ENCODE measurements at places on chromosomes 5 and 9. TPM values are rescaled to one million over a fixed set of nuclear protein-coding genes. Genes with fewer than 3 reads are reported as not detected.

Gene ERBIN
- total RNA-seq = 38.0 TPM

Gene ENHO
- total RNA-seq = not detected

Gene TMEM252
- not detected for total RNA-seq

Gene DAP
- total RNA-seq = 22.9 TPM

Gene RASGRF2
- 4.8 TPM for total RNA-seq

Gene SPATA31C1
- not detected for total RNA-seq

Gene TXNDC8
- not detected for total RNA-seq

Gene ANKRD55
- total RNA-seq = 0.27 TPM

Gene DDX4
- total RNA-seq = not detected

Gene OR1L6
- total RNA-seq = not detected

Gene CTXN3
- total RNA-seq = not detected

Gene PRDM9
- not detected for total RNA-seq

- DNase-seq = no peak
Observed at GRCh38 chr5:10600626-10601245, 36.9 kb downstream of the ANKRD33B start.

DNA sequence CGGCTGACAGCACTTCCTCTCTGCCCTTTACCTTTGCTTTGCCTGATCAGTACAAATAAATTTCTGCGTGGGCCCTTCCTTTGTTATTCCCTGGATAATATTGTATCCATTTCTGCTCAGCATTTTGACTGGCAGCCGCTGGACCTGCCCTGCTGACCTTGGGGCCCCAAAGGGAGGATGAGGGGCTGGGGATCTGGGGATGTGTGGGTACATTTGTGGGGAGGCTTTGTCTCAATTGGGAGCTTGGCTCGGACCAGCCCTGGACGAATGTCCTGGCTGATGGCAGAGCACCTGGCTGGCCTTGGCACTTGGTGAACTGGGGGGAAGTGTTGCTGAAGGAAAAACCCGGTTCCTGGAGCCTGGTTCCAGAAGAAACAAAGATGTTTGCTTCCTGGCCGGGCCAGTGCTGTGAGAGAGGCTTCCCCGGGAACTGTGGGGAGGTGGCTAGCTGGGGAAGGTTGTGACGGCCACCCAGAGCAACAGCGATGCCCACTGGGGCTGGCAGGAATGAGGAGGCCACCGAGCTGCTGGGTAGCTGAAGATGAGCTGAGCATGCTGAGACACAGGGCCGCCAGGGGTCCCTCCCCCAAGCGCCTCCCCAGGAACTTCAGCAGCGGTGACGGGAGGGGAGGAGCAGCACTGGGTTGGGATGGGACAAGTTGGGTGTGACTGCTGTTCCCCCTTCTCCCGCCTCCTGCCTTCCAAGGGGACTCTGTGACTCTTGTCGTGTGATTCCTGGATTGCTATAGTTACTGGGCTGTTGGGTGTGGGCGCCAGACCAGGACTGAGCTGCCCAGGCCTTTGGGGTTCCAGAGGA, 8.4 kb downstream of the LMX1B start:
- DNase-seq = no peak

DNA sequence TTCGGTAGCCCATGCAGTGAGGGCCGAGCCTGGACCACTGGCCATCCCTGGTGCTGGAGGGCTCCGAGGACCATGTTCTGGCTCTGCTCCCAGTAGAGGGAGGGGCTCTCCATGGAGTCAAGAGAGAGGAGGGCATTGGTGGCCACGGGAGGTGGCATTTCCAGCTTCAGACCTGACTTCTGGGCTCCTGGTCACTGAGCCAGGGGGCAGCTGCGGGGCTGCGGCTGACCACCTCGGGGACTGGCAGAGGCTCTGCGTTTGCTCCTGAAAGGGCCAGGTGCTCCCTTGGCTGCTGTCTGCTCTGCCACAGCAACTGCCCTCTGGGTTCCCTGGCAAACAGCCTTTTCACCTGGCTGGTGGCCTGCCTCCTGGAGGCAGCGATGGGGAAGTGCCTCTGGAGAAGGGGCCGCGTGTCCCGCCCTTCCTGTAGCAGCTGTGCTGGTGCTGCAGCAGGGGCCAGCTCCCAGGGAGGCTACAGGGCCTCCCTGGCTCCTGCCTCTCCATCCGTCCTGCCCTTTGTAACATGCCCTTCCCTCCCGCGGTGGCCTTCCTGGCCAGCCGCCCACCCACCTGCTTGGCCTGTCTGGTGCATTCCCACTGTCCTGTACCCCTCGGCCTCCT, 144.6 kb downstream of the CACNA1B start:
- no peak for DNase-seq

DNA sequence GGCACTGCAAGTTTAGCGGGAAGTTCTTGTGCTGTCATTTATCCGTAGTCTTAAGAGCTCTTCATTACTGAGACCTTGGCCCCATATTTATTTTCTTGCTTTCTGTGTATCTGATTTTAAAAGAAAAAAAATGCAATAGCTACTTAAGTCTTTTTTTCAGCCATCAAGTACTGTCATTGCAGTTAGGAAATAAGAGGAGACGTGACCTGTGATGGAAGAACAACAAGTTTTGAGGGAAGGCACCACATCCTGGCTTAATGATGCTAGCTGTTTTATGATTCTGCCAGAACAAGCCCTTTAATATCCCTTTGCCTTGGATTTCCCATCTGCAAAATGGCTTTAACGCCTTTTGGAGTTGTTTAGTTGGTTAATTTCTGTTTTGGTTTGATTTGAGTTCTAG, 3.8 kb downstream of the RGMB start:
- DNase-seq = no peak

GRCh38 chr9:101176384-101176783, 147.9 kb downstream of the PLPPR1 start:
- DNase-seq = no peak

DNA sequence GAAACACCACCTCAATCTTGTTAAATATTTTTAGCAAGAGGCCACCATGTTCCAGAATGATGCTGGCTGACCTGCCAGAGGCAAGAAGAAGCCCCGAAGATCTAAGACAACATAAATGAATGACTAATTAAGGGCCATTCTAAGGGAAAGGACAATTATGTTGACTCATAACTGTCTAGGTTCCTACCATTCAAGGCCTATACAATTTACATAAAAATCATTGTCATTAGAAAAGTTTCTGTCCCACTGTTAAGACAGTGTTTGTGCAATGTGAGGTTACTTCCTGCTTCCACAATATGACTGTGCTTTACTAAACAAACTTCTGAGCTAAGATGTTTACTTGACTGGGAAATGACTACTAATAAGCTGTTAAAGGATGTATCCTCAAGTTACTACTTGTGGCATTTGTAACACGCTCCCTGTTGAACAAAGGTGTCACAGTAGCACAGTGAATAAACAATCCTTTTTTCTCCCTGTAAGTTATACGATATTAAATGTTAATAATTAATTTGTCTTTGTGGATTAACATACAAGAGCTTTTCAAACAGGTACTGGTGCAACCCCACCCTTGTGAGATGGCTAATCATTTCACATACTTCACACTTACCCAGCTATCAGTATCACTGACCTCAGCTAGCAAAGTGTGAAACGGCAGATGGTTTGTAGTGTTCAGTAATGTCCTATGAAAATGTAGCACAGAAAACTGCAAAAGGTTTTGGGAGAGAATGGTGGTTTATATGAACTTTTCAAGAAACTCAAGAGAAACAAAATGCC, 195.8 kb downstream of the EFNA5 start:
- DNase-seq = no peak

DNA sequence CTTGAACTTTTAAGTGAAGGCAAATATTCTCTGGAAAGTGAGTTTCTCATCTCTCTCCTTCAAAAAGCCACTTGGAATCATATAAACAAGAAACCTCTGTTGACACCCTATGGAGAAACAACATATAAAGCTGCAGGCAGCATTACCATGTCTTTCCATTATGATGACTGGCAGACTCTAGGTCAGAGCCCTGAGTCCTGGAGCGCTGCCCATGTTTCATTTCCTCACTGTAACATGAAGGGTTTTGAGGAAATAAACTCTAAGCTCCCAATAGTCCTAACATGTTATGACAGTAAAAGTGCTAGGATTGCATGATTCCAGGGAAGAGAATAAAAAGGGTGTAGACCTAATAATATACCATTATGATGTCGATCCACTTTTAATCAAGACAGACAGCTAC, 220.6 kb downstream of the CTNND2 start:
- DNase-seq = peak; percentile 19

DNA sequence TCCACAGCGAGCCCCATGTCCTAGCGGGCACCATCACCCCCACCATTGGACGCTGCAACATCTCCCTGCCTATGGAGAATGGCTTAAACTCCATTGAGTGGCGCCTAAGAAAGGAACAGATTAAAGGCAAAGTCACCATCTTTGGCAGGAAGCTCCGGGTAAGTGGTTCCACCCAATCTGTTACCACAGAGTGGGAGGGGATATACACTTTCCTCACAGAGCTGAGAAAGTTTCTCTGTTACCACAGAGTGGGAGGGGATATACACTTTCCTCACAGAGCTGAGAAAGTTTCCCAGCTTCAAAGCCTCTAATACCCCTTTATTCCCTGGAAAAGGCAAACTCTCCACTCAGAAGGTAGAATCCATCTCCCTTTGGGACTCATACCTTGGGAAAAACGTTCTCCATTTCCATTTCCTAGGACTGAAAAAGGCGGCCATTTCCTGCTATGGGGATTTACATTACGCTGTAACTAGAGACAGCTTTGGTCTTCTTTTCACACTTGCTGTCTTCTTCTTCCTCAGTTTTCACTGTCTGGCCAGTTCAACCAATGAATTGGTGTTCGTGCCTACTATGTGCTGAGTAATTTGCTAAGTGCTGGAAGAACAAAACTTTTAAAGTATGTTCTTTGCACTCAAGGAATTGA, 63.4 kb upstream of the WWC1 start:
- no peak for DNase-seq

All from left ventricle myocardium inferior (tissue), 1 donor.